ENCODE measurements at places on chromosomes 4 and X. TPM values are rescaled to one million over a fixed set of nuclear protein-coding genes. Genes with fewer than 3 reads are reported as not detected.

DNA sequence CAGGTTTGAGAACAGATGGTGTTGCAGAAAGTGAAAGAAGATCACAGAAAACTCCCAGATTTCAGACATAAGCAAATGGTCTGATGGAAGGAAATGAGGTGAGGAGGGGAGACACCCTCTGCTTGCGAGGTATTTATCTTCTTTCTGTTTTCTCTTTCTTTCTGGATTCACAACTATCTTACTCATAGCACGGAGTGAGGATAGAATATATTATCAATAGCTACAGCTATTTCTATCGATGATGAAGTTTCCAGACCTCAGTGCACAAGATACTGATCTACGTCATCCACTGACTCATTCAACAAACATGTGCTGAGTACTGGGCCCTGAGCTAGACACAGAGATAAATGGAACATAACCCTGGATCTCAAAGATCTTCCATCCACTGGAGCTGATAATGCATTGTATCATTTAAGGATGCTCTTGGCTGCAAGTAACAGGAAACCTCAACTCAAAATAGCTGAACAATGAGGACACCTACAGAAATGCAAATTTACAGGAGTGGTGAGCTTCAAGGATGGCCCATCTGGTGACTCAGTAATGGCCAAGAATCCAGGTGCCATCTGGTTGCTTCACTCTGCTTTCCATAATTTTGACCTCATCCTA, 21.2 kb downstream of the SLC2A9 start:
- DNase-seq, result no peak

- no peak for DNase-seq
These were observed 14.9 kb downstream of the PKD2 start for GRCh38 chr4:88022289-88022688.

GRCh38 chr4:7944599-7945220, 5.0 kb upstream of the AFAP1 start:
- no peak for DNase-seq

GRCh38 chr4:101294597-101294996, 52.7 kb downstream of the PPP3CA start:
- DNase-seq, result no peak

The CXXC4 gene
- 2.5 TPM for polyA plus RNA-seq
